A549 (cell line): ENCODE measurements at places on chromosomes 1 and 21.

DNA sequence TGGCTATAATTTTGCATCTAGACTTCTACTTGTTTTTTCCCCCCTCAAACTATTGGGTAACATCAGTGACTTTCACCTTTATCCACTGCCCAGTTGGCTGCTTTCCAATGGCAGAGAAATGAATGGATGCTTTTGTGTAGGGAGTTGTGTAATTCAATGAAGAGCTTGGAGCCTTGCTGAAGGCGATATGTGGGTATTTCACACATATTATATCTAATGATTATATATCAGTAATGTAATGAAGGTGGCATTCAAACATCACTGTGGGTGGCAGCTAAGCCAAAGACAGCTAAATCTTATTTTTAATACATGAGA lies 81.2 kb downstream of the TGFB2 start:
- peak; percentile 43 for DNase-seq

- DNase-seq, result no peak
These were observed 22.5 kb upstream of the FRRS1 start for GRCh38 chr1:99788896-99789295.

DNA sequence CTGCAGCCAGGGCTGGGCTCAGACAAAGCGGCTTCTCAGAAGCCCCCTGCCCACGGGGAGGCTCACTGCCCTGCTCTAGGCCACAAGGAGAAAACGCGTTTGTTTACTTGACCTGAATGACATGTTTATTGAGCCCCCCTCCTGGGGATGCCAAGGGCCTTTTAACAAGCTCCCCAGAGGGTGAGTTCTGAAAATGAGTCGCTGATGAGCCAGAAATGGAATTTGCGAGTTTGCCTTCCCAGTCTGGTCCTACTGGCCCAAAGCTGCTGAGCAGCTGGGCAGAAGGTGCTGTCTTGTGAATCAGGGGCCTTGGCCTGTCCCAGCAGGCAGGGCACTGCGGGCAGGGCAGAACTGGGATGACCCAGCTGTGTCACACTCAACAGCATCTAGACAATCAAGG lies 120.6 kb downstream of the SYF2 start:
- DNase-seq, result no peak

- DNase-seq, result no peak
These were observed 774.5 kb downstream of the USP25 start for GRCh38 chr21:16504281-16504680.

DNA sequence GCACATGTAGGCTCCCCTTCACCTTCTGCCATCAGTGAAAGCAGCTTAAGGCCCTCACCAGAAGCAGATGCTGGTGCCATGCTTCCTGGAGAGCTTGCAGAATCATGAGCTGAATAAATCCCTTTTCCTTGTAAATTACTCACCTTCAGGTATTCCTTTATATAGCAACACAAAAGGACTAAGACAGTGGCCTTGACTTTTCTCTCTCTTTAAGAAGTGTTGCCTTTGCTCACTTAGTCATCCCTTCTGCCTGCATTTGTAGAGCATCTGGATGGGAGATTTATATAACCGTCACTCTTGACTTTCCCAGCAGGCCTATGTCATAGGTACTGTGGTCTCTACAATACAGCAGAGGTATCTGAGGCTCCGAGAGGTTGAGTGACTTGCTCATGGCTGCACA lies 3.7 kb downstream of the PCSK9 start:
- DNase-seq, result no peak

DNA sequence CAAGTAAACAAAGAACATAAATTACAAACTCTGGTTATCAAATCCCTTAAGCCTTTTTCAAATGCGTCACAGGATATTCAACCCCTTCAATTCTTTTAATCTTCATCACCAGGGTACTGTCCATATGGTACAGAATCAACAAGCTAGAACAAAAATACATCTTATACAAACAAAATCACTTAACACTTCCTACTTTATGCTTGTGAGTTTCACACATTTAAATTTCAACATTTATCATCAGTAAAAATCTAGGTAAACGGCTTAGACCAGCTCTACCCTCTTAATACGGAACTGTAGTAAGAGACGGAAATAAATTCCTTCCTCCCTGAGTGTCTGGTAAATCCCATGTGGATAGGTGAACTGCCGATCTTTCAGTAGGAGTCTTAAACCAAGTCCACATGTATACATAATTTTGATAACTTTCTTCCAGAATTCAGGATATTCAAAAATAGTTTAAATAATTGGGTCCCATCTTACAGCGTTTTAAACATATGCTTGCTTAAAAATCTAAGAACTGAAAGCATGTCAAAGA lies 1.0 kb downstream of the CCDC181 start:
- DNase-seq, result no peak

DNA sequence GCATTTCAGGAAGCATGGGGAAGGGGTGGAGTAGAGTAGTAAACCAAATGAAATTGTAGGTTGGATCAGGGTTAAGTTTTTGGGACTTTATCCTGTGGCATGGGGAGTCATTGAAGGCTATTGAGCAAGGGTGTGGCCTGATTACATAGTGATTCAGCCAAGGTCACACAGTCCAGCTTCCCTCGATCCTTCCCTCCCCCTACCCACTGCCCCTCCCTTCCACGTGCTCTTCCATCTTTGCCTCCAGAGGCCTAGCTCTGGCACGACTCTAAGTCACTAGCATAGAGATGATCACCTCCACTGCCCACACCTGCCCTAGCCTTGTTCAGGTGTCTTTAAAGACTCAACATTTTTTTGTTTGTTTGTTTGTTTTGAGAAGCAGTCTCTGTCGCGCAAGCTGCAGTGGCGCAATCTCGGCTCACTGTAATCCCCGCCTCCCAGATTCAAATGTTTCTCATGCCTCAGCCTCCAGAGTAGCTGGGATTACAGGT lies 37.2 kb upstream of the SLC9A1 start:
- DNase-seq, result peak; percentile 88

DNA sequence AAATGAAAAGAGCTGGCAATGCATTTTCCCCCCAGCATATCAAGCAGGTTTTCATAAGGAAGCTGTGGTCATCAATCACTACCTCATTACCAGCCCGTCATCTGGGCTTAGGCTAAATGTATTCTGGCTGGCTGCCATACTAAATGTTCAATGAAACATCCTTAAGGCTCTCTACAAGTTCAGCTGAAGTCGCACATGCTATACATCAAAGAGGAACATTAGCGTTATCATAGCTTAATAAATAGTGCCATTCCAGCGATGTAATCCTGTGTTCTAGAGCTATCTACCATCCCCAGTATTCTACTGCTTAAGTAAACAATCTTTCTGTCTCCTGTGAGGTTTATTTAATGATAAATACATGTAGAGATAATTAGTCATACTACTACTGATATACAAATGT lies 288.8 kb downstream of the DPYD start:
- peak; percentile 1 for DNase-seq

GRCh38 chr1:116971965-116972673 lies 29.4 kb upstream of the CD101 start:
- no peak for DNase-seq

- no peak for DNase-seq
These were observed 325.6 kb downstream of the RRAGC start for GRCh38 chr1:38533772-38534472.
